ENCODE measurements at places on chromosomes 2 and 18. TPM values are rescaled to one million over a fixed set of nuclear protein-coding genes. Genes with fewer than 3 reads are reported as not detected.

The HOXD12 gene
- not detected for total RNA-seq

The ALPG gene
- total RNA-seq = not detected

The GALNT5 gene
- 71.3 TPM for total RNA-seq

The CD207 gene
- not detected for total RNA-seq

The SERPINB4 gene
- 0.09 TPM for total RNA-seq

Data from smooth muscle cell of the umbilical artery (primary cell).